ENCODE measurements at places on chromosomes 1 and 21.

- peak; percentile 51 for DNase-seq
Measured at GRCh38 chr1:145978854-145979745, 14.6 kb downstream of the POLR3GL start.

- no peak for DNase-seq
Measured at GRCh38 chr21:28754127-28754611, 238.5 kb downstream of the LTN1 start.

DNA sequence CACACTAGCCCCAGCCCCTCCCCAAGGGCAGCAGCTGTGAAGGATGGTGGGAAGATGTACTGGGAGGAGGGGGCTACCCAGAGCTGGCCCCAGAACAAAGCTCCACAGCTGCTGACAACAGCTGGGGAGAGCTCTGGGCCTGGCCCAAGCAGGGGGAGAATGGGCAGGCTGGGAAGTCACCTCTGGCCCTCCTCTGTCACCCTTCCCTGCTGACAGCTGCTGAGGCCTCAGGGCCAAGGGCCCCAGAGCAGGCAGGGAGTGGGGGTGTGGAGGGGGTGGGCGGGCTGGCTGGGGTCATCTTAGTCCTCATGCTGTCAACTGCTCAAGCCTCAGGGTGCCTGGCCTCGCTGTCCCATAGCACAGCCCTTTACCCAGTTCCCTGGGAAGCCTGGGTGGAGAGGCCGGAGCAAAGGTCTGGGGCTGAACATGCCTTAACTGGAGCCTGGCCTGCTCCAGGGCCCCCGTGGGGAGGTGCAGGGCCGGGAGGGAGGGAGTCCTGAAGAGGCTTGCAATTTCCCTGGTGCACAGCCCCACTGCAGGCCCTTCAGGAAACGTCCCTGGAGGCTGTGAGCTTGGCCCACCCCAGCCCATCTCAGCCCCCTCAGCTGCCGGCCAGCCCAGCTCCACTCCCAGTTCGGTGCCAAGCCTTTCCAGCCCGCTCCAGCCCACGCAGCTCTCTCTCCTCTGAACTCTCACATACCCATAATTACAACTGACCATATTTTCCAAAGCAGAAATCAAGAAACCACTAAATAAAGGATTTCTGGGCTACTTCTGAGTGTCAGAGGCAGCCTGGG lies 25.7 kb downstream of the HSPG2 start:
- DNase-seq = no peak

- DNase-seq = no peak
Measured at GRCh38 chr1:14895727-14896126, 257.8 kb upstream of the TMEM51 start.

- DNase-seq = no peak
Measured at GRCh38 chr1:222772996-222773379, 36.0 kb downstream of the FAM177B start.

DNA sequence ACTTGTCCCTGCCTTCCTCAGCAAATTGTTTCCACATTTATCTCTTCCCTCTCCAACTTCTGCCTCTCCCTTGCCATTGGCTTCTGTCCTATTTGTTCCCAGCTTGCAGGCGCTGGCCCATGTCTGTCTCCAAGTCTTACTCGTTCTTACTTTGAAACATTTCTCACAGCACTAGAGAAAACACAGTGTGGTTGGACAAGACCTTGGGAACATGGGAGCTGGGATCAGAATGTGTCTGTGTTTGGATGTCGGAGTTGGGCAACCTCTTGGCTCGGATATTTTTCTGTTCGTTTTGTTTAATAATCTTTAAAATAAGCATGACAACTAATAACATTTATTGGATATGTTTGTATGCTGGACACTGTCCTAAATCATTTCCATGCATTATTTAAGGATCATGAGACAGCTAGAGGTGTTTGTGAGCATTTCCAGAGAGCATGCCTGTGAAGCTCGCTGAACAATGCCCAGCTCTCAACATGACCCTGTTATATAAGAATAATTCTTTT lies 5.9 kb upstream of the BRWD1 start:
- no peak for DNase-seq

- no peak for DNase-seq
Measured at GRCh38 chr1:8017495-8018197, 8.5 kb downstream of the ERRFI1 start.

DNA sequence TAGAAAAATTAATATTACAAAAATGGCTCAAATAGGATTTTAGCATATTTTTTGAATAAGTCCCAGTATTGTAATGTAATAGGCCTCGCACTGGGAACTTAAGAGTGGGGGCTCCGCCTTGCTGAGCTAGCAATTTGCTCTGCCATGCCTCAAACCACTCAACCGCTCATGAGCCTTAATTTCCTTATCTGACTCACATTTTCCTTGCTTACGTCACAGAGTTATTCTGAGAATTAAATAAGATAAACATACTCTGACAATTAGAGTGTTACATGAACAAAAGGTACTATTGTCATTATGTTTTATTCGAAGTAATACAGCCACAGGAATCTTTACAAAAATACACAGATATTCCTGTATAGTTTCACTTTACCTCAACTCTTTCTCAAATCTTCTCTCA lies 108.1 kb downstream of the SLC44A5 start:
- DNase-seq = no peak

GRCh38 chr1:180218806-180219765 lies 11.0 kb upstream of the LHX4 start:
- DNase-seq = no peak

GRCh38 chr1:154923695-154924094 lies 12.8 kb downstream of the PMVK start:
- DNase-seq = no peak

DNA sequence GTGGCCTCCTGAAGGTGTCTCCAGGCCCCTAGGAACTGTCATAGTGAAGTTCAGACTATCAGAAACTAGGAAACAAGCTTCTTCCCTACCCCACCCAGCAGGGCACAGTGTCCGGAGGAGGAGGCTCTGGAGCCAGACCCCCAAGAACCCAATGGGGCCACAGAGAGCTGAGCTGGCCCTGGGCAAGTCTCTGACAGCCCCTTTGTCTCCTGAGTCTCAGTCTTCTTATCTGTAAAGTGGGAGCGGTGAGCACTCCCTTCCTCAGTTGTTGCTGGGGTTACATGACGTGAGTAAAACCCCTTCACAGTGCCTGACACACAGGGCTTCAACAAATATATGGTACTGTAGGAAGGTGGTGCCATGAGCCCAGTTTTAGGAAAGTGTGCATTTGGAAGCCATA lies 675.8 kb downstream of the MATN1 start:
- DNase-seq = no peak

DNA sequence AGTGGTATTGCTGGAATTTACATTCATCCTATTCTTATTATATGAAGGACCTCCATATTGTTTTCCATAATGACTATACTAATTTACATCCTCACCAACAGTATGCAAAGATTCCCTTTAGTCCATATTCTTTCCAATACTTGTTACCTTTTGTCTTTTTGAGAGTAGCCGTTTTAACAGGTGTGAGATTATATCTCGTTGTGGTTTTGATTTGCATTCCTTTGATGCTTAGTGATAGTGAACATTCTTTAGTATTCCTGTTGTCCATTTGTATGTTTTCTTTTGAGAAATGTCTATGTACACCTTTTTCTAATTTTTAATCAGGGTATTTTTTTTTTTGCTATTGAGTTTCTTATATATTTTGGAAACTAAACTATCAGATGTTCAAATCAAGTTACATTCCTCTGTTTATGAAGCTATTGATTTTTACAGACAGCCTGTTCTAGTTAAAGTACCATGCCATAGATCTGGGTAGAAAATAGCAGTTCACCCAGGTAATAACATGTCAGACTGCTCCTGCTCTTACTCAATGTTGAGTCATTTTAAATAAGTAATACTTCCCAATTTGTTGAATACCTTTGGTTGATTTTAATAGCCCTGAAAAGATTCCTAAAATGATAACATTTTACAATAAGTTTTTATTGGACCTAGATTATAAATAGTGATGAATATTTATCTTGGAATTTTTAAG lies 1108.7 kb downstream of the NCAM2 start:
- no peak for DNase-seq

GRCh38 chr1:198686069-198686728 lies 47.4 kb downstream of the PTPRC start:
- DNase-seq = no peak

- DNase-seq = no peak
Measured at GRCh38 chr1:26767714-26768113, 20.0 kb upstream of the PIGV start.

- no peak for DNase-seq
Measured at GRCh38 chr1:33228935-33229487, 27.3 kb upstream of the ZNF362 start.

Data from T-helper 9 cell (primary cell).